Memory B cell (primary cell): ENCODE measurements at places on chromosomes 12 and 14.

DNA sequence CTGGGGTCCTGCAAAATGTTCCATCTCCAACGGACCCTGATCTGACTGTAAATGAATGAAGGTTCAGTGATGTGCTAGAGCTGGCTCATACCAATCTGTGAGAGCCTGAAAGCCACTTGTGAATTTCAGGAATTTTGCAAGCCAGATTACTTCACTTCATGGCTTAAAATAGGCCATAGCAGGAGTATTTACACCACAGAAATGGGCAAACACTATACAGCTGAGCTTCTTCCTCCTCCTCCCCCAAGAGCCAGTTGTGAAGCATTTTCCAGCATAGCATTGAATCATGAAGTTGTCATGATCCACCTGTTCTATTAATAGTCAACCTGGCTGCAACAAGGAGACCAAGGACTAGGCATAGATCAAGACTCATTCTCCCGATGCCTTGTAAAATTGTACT is 141.3 kb upstream of the RASSF8 start:
- no peaks in the 10 kb centered on the region for H3K36me3 ChIP-seq
- H3K27ac ChIP-seq: no peak overlapping the region
- H3K27me3 ChIP-seq: peaks cover 5% of the 10 kb centered on the region
- no peak for DNase-seq

DNA sequence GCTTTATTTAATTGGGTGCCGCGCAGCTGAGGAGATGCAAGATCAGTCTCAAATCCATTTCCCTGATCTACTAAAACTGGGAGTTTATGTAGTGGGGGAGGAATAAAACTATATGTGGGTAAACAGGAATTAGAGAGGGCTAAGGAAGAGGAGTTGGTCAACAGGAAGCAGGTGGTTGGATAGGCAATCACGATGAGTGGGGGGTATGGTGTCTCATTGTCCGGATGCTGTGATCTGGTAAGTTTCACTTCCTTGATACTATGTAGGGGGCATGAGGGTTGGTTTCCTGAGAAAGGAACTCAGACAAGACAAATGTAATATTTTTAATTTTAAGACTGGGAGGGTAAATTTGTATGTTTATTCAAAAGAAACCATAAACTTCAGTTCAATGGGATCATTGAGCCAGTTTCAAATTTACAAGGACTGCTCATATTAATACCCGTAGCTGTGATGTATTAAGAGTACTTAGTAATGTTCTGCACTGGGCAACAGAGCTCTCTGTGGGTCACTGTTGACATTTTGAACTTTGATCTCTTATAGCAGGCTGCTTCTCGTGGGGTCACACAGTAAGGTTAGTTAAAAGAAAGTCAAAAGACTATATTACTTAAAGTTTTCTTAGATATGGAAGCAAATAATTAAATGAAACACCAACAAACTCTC is 786.2 kb upstream of the FBXO33 start:
- no peak for DNase-seq
- peak overlapping the region; percentile 32 for H3K27ac ChIP-seq
- H3K36me3 ChIP-seq: no peaks in the 10 kb centered on the region

GRCh38 chr14:24734917-24735500 is 101.0 kb upstream of the GZMB start:
- no peak for DNase-seq
- H3K4me3 ChIP-seq: no peak overlapping the region
- no peak overlapping the region for H3K27ac ChIP-seq
- peaks cover 3% of the 10 kb centered on the region for H3K4me1 ChIP-seq
- H3K27me3 ChIP-seq: peaks cover 5% of the 10 kb centered on the region

DNA sequence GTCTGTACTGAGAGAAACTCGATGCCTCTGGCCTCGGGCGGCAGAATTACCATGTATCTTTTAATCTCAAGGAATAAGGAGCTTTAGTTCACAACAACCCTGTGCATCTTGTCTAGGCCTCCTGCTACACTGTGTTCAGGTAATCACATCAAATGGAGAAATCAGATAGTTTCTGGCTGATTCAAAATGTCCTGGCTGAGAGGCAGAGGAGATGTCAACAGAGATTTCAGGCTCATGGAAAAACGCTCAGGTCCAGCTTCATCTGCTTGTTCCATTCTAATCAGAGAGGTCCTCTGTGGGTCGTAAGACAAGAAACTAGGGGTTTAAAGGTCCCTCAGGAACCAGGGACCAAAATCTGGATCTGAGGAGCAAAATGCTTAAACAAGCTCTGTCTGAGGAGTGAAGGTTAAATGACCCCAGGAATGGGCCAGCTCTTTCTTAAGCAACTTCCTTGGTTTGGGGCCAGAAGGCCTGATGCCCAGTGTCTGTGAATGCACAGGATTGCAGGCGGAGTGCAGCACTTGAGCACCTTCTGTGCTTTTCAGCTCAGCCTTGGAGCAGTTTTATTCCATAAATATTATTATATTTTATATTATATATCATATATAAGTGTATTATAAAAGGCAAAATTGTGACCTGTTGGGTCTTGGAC is 170.2 kb upstream of the PRICKLE1 start:
- H3K4me3 ChIP-seq: no peak overlapping the region
- no peak for DNase-seq
- H3K4me1 ChIP-seq: no peaks in the 10 kb centered on the region

GRCh38 chr12:71014180-71014785 is 93.7 kb upstream of the PTPRR start:
- H3K4me1 ChIP-seq: no peaks in the 10 kb centered on the region
- no peak overlapping the region for H3K27ac ChIP-seq
- H3K36me3 ChIP-seq: no peaks in the 10 kb centered on the region
- peaks cover 1% of the 10 kb centered on the region for H3K27me3 ChIP-seq
